ENCODE measurements at places on chromosomes 2 and 18. TPM values are rescaled to one million over a fixed set of nuclear protein-coding genes. Genes with fewer than 3 reads are reported as not detected.

NEUROD1 gene
- not detected for total RNA-seq

TCF7L1 gene
- 2.5 TPM for total RNA-seq

ADD2 gene
- not detected for total RNA-seq

TEX44 gene
- not detected for total RNA-seq

PDCD1 gene
- not detected for total RNA-seq

BIN1 gene
- 40.4 TPM for total RNA-seq

SNORC gene
- 0.29 TPM for total RNA-seq
